Stimulated activated naive B cell treated with anti-CD40 and anti-IgM and Interleukin-4, amounts not matched to agents 10 μg/mL and 1 μg/mL and 100 μg/mL, for 72 hours (primary cell): ENCODE measurements at places on chromosomes 7 and 10.

- DNase-seq = no peak
Measured at GRCh38 chr7:108327353-108327752, 128.9 kb downstream of the NRCAM start.

DNA sequence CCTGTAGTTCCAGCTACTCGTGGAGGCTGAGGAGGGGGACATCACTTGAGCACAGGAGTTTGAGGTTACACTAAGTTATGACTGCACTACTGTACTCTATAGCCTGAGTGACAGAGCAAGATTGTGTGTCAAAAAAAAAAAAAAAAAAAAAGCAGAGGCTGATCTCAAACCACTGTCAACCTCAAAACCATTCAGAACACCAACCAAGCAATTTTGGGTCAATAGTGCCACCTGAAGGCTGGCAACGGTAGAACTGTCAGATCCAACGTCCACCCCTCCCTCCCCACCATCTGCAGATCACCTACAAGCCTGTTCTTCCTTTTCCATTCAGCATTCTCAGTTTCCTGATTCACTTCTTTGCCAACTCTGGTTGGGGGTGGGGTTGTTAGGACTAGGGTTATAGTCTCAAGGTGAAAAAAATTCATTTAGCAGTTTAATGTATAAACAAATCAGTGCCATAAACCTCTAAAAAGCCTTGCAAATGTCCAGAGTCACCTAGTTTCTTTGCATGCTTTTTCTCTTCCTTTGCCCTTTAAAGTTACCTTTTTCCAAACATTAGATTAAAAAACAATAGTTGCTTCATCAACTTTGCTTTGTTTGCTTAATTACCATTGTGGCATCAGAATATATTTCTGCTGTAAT, 2.6 kb downstream of the MRPS33 start:
- peak; percentile 67 for DNase-seq

DNA sequence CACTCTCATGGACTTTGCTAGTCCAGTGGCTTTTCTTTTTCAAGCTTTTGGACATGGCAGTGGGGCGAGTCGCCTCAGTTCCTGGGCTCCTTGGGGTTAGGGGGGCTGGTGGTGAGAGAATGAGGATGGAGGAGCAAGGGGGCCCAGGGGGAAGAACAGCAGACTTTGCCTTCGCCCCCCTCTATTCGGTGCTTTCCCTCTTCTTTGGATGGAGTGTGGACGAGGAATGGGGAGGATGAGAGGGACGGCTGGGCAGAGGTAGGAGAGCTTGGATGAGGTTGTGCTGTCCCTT, 255 bp downstream of the MAGI2 start:
- DNase-seq = no peak

DNA sequence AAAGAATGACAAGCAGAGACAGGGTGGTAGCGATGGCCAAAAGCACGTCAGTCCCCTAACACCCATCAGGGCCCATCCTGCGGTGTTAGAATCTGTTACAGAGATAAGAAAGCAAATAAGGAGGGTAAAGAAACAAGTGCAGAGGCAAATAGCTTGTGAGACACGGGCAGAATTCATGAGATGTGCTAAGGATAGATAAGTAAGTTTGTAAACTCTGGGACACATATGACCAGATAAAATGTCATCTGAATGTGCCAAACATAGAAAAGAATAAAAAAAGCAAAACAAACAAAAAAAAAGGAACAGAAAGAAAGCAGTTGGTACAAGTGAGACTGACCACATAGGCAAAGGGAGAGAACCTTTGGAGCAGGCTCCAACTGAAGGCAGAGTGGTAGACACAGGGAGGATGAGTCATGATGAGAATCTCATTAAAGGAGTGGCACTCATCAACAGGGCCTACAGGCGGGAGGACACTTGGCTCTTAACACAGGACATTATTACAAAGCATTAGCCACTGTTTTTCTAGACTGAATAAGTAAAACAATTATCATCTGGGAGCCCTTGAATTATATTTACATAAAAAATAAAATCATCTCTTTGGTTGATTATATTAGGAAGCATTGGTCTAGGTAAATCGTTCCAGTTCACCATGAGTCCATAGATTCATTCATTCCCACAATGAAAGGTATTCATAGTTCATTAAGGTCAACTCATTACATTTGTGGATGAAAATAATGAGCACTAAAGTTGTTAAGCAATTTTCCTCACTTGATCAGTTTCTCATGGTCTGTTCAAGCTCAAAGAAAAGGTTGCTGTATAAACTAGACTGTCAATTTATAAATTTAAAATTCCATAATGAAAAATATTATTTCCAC, 21.5 kb upstream of the EPHB6 start:
- no peak for DNase-seq

- DNase-seq = no peak
Measured at GRCh38 chr10:31075881-31076609, 44.4 kb upstream of the ZNF438 start.

GRCh38 chr10:90960355-90960814, 39.5 kb upstream of the ANKRD1 start:
- DNase-seq = no peak

DNA sequence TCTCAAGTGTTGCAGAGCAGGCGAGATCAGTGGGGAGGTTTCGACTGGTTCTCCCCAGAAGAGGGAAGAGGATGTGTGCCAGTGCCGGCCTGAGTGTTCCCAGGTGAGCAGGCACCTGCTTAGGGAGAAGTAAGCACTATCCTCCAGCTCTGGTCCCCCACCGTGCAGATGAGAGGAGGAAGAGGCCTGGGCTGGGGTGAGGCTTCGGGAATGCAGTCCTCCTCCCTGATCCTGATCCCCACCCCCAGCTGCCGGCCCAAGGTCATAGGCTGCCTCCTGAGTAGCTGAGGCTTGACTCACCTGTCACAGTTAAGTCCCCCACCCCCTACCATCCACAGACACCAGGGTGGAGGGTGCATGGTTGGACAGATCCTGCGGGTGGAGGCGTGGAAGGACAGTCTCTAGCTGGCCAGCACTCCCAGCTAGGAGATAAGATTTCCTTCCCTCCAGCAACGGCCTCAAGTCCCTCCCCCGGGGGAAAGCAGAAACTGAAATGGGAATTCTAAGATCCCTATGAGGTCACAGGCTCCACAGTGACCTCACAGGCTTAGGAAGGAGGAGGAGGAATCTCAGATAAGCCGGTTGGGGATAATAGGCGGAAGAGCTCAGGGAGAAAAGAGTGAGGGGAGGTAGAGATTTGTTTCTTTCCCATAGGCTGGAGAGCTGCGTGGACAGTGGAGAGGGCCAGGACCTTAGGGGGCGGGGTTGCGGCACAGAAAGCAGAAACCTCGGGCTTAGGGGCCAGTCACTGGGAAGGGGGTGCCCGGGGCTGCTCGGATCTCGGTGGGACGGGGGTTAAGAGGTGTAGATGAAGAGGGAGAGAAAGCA, 1.0 kb downstream of the LRCH4 start:
- no peak for DNase-seq

DNA sequence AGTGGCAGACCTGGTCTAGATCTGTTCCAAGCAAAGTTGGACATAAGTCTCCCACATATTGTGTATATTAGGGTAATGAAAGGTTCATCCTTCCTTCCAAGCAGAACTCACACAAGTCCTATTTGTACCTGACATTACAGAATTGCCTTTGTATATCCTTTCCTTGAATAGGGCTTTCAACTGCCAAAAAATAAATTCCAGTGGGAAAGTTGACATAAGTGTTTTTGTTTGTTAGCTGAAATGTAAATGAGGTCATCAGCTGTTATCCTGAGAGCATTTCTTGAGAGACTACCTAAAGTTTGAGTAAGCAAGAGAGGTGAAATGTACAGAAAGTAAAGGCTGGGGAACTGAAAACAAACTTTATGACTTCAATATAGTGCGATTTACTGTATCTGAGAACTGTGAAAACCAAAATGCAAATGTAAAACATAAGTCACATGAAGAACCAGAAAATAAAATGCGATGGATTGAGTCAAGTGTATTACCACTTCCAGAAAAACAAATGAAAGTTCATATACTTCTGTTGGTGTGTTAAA, 527.3 kb upstream of the SEMA3D start:
- DNase-seq = no peak

DNA sequence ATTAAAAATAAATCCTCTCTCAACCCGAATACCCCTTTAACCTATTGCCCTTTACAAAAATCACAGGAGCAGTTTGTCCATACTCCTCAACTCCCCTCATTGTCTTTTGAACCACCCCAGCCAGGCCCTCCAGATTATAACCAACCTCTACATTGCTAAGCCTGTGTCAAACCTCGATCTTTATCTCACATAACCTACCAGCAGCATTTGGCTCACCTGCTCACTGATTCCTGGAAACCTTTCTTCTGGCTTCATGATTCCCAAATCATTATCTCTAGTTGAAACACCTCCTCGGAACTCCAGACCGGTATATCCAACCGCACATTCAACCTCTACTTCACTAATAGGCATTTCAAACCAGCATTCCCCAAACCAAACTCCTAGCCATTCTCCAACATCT, 11.8 kb downstream of the SEC61G start:
- no peak for DNase-seq

DNA sequence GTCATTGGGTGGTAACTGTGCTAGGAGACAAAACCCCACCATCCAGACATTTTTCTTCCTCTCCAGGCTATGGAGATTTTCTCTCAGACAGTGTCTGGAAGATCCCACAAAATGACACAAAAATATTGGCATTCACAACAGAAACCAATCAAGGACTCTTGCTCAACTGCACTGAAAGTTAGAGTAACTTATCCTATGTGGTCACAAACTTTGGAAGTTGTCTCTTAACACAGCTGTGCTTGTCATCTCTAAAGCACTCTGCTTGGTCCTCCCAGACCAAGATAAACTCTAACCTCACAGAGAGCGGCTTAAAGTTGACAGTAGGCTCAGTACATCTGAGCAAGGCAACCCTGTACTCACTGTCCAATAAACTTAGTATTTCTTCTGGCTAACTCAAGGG, 74.9 kb downstream of the AKR1C4 start:
- no peak for DNase-seq
